OCI-M1 (cell line): ENCODE measurements at places on chromosomes 2 and 18.

DNA sequence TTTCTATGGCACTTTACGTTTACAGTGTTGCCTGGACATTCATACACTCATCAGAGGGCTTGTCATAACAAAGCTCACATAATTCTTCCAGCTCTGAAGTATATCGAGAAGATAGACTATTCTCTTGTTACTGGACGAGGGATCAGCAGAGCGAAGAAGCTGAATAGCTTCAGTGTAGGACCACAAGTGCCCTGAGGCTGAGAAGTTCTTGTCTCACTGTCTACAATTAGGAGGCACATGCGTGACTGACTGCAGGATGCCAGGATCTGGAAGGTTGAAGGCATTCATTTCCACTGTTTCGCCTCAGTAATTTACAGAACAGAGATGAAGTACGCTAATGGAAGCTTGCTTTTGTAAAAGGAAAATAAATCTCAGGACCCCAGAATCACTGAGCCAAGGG is 9.6 kb downstream of the SH3YL1 start:
- DNase-seq = no peak

DNA sequence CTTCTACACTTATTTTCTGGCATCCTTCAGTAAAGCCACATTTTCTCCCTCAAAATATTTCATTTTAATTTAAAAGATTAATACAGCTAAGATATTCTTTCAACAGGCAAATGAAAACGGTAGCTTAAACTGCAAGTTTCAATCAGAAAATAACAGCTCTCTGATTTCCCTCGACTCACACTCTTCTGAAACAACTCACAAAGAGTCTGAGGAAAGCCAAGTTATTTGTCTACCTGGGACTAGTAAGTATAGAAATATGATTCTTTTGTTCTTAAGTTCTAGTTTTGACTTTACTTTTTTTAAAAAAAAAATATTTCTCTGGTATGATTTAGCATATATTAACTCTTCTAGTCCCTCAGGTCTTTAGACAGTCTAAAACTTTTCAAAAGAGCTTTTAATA is 27.2 kb downstream of the CEP192 start:
- no peak for DNase-seq

- DNase-seq = no peak
Measured at GRCh38 chr2:144801766-144802165, 281.8 kb upstream of the ZEB2 start.

- DNase-seq = no peak
Measured at GRCh38 chr2:119550346-119550745, 6.1 kb downstream of the CFAP221 start.

DNA sequence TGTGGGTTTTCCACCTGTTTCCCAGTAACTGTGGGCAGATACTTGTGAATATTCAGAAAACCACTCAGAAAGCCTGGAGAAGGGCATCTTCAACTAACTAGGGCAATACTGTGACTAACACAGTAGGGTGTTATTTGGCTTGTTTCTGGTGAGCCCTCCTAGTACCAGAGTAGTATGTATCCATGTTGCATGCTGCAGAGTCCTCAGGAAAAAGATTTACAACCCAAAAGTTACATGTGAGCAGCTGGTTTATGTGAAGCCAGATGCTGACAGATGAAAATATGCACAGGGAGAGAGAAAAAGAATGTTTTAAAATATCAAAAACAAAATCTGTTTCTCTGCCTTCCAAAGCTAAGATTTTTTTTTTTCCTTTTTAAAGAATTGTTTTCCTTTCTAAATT is 333.2 kb upstream of the UBE2E3 start:
- DNase-seq = no peak

DNA sequence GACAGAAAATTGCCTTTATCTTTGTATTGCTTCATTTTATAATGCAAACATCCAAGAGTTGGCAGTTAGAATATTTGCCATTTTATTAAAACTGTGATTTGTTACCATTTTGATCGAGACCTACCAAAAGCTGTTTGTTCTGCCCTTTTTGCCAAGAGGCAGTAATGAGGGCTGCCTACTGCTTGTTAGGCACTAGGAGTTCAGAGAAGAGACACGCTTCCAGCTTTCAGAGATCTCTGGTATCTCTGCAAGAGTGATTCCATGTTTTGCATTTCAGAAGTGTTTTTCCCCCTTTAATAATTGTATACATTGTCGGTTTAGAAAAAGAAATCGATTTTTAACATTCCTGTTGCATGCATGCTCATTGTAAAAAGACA is 628 bp downstream of the MRPL30 start:
- DNase-seq = peak; percentile 11

- DNase-seq = peak; percentile 81
Measured at GRCh38 chr2:171598713-171599319, 76.5 kb downstream of the CYBRD1 start.

DNA sequence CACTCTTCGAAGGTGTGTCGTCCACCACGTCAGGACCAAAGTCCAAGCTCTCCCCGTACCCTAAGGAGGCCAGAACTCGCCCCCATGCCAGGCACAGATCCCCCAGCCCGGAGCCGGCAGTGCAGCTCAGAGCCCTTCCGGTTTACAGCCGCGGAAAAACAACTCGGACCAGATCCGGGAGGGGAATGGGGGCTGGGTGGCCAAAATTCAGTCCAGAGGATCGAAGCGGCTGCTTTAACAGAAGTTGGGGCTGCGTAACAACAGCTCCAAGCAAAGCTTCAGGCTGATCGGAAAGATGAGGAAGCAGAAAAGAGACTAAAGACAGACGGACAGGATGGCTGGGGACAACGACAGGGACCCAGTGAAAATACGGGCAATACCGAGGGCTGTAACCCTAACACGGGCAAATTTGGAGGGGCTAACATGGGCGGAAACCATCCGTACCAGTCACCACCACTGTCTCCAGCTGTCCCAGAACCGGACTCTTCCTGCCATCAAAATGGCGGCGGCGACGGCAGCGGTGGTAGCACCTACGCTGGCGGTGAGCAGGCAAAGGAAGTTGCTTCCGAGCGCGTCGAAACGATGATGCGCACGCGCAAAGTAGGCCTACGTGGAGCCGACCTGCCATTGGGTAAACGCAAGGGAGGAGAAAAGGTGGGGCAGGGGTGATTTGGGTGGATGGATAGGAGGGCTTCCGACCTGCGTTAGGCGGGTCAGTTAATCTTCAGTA is at the start of gene MMADHC:
TSS of gene MMADHC (minus strand) at position 556 of the 730 bp plus-strand sequence. CDS start 678 bp downstream, outside the sequence.
- peak; percentile 93 for DNase-seq

DNA sequence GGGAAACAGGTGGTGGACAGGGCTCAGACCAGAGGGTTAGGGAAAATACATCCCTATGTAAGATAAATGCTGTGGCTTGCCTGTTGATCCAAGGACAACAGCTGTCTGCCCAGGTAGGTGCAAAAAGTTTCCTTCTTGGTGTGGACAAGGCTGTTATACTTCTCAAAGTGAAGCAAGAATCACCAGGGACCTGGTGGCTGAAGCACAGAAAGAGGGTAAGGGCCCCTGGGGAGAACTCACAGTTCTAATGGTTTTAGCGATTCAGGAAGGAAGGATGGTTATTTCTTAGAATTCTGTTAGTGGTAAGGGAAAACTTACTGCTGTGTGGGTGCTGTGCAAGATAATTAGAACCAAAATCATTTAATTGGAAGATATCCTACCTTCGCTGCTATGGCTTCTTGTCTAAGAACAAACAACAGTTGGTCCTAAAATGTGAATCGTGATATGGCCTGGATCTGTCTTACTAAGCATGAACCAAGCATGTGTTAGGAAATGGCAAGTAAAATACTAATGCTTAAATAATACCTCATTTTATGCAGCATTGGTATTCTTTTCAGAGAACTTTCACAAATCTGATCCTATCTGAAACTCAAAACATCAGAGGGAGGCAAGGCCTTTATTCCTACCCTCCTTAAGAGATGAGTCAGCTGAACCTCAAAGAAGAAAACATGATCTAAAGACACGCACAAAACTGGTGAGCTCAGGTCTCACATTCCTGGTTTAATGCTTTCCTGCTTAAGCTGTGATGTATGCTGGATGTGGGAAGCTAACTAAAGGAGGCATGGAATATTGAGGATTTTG is 159.2 kb upstream of the THUMPD2 start:
- DNase-seq = peak; percentile 73

DNA sequence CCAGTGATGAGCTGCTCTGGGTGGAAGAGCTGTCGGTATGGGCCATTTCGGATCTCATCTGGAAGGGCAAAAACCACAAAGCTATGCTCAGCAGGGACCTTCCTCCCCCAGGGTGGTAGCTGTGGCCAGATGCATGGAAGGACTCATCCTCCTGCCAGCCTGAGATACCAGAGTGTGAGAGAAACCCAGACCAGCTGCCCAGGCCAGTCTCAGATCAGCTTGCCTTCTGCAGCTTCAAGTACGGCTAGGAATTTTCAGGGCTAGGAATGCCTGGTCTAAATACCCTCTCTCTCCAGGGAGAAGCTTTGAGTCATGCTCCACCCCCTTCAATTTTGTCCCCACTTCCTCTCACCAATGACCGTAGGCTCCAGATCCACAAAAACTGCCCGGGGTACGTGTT is 1.4 kb upstream of the TUBA4B start:
- DNase-seq = no peak

- no peak for DNase-seq
Measured at GRCh38 chr2:96877042-96877451, 7.2 kb upstream of the SEMA4C start.

- peak; percentile 43 for DNase-seq
Measured at GRCh38 chr18:26869640-26870039, 4.1 kb upstream of the AQP4 start.

GRCh38 chr2:135960656-135961551 is 24.5 kb downstream of the DARS1 start:
- no peak for DNase-seq

DNA sequence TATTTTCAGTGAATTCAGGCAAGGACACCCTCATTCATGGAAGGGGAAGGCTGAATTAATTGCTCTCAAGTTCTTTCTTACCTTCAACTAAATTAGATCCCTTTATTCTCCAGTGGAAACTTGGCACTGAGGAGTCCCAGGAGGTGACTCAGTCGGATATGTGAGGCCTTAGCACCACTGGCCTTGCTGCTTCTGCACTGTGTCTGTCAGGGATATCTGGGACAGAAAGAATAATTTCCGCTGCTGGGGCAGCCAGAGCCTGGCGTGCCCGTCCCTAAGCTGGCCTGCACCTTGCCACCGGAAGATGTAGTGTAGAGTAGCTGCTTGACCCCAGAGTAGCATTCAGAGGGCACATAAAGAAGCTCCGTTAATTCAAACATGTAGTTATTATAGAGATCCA is 53.4 kb downstream of the LIMS1 start:
- DNase-seq = peak; percentile 61

- DNase-seq = no peak
Measured at GRCh38 chr2:133952420-133952819, 301.5 kb upstream of the MGAT5 start.

DNA sequence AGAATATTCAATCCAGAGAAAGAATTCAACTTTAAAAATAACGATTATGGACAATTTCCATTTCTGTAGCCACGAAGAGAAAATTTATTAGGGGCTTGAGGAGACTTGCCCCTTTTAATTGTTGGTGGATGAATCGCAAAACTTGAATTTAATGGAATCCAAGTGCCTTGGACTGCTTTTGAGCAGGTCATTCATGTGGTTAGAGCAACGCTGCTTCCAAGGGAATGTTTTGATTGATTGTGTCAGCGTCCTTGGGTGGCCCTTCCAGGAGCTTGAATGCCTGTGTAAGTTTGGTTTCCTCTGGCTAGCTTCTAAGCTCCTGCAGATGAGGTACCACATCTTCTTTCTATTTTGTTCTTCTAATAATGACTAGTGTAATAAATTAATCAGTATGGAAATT is 213.4 kb downstream of the LTBP1 start:
- no peak for DNase-seq

- DNase-seq = no peak
Measured at GRCh38 chr2:70826696-70827350, 6.4 kb upstream of the CLEC4F start.

GRCh38 chr2:168146892-168147810 is 100.2 kb downstream of the STK39 start:
- no peak for DNase-seq

GRCh38 chr2:4529738-4530137 is 826.4 kb downstream of the DCDC2C start:
- DNase-seq = no peak

GRCh38 chr2:145595296-145595695 is 1075.4 kb upstream of the ZEB2 start:
- DNase-seq = no peak

GRCh38 chr2:8488001-8488738 is 193.7 kb upstream of the ID2 start:
- no peak for DNase-seq

GRCh38 chr2:127640082-127641072 is 5.6 kb upstream of the GPR17 start:
- DNase-seq = peak; percentile 8

DNA sequence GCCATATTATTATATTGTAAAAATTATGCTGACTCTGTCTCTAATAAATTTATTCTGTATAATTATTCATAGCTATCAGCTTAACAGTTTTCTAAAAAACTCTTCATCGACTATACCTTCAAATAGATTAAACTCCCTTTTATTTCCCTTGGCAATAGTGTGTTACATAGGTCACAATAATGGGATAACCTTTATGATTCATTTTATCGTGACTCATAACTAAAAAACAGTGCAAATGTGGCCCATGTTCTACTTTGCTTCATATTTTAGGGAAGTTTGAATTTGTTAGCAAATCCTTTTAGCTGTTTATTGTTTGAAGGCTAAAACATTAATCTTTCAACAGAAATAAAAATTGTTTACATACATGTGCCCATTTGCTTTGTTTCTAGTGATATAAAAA is 783.2 kb upstream of the CDH2 start:
- no peak for DNase-seq

GRCh38 chr2:109613081-109613921 is 465 bp downstream of the SEPTIN10 start:
- DNase-seq = no peak

DNA sequence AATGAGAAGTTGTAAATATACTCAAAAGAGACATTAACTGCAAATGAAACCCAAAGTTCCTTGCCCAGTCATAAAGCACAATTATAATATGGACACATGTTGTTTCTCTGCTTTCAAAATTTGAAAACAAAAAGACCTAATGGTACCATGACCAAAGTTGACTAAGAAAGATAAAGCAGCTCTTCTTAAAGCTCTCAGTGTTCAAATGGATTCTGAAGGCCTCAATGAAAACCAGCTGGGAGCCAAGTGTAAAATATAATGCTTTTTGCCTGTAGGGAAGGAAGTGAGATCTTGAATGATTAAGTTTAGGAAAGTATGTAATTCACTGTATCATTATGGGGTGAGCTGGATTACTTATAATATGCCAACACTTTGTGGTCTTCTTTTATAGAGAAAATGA is 178.6 kb downstream of the SATB2 start:
- no peak for DNase-seq

DNA sequence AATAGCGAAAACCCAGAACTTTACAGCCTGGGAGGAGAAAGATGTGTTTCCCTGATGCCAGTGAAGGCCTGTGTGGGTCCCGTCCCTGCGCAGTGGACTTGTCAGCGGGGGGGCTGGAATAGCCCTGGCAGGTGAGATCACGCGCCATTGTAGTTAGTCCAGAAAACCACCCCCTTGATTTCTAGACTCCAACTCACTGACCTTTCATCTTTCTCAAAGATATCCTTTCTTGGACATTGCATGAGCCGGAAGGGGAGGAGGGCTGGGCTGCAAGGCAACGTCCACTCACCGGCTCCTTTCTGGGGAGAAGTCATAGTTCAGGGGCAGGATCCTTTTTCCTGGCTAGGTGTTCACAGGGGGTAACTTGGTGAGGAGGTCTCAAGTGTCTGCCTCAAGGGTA is 22.3 kb upstream of the ASAP2 start:
- no peak for DNase-seq

GRCh38 chr2:221449406-221449805 is 122.7 kb downstream of the EPHA4 start:
- DNase-seq = no peak
